Lung microvascular endothelial cell (primary cell): ENCODE measurements at places on chromosomes 6 and 20. TPM values are rescaled to one million over a fixed set of nuclear protein-coding genes. Genes with fewer than 3 reads are reported as not detected.

- DNase-seq = no peak
These were observed 27.4 kb downstream of the DDO start for GRCh38 chr6:110387986-110388385.

GRCh38 chr20:56702931-56703840 lies 74.1 kb downstream of the TFAP2C start:
- DNase-seq = no peak

- no peak for DNase-seq
These were observed 34.5 kb downstream of the CENPW start for GRCh38 chr6:126374372-126374771.

- no peak for DNase-seq
These were observed 672.8 kb downstream of the KIF16B start for GRCh38 chr20:15900443-15900842.

- no peak for DNase-seq
These were observed 402 bp upstream of the TAF8 start for GRCh38 chr6:42049948-42050296.

SCUBE3 gene
- total RNA-seq = 0.60 and 0.87 TPM in 2 replicates

ASF1A gene
- 16.5 and 19.2 TPM in 2 replicates for total RNA-seq
